ENCODE measurements at places on chromosomes 11 and 22.

GRCh38 chr11:2955906-2956476, 26.8 kb upstream of the PHLDA2 start:
- DNase-seq: no peak

DNA sequence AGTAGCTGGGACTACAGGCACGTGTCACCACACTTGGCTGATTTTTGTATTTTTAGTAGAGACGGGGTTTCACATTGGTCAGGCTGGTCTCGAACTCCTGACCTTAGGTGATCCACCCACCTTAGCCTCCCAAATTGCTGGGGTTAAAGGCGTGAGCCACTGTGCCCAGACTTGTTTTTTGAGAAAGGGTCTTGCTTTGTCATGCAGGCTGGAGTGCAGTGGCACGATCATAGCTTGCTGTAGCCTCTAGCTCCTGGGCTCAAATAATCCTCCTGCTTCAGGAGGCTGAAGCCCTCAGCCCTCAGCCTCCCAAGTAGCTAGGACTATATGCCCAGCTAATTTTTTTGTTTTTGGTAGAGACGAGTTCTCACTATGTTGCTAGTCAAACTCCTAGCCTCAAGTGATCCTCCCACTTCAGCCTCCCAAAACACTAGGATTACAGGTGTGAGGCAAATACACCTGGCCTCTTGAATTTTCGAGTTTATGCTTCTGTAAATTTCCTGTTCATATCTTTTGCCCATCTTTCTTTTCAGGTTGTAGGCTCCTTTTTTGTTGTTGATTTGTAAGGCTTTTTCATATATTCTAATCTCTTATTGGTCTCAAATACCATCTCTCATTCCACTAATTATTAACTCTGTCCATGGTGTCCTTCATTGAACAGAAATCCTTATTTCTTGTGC, 3.4 kb upstream of the RBM4B start:
- no peak for DNase-seq

- DNase-seq: no peak
These were observed 8.6 kb downstream of the REXO2 start for GRCh38 chr11:114447892-114448291.

GRCh38 chr11:131511794-131512193, 141.4 kb downstream of the NTM start:
- DNase-seq: no peak

- DNase-seq: no peak
These were observed 87.1 kb upstream of the TMEM45B start for GRCh38 chr11:129728581-129728980.

DNA sequence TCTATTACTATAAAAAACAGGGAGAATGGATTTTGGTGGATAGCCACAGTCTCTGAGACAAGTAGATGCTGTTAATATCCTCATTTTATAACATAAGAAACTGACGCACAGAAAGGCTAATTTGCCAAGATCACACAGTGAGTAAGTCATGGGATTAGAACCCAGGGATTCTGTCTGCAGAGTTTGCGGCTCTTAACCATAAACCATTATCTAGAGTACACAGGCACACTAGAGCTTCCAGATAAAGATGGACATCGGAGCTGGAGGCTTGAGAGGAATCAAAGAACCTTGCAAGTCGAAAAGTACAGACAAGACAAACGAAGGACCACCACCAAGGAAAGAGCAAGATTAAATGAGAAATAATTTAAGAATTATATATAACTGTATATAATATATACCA, 11.3 kb downstream of the LGALS12 start:
- no peak for DNase-seq

DNA sequence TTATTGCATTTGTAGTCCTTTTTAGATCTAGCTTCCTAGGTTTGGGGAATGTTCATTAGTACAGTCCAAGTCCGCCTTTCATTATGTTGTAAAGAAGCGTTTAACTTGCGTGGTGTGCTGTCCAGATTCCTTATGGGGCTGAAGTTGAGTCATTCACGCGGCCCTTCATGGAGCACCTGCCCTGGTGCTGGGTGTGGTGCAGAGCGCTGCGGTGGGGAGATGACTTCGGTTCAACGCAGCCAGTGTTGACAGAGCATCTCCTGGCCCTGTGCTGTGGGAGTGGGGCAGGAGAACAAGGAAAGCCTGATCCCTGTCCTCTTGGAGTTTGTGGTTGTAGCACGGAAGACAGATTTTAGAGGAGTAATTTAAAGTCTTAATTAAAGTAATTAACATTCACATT, 152.0 kb downstream of the TBC1D22A start:
- no peak for DNase-seq

DNA sequence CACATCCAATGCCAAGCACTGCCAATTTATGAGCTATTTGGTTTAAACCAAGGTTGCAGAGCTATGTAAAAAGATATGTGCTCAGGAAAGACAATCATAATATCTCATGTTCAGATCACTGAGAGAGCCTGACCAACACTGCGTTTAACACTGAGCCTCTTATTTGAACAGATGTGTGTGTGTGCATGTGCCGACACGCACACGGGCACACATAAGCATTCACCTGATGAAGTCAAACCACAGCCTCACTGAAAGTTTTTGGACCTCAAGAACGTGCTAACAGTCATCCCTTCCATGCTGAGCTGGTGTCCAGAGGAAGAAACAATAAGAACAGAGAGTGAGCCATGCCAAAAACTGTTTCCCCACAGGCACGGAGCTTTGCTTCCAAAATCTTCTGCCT, 23.4 kb downstream of the HPS4 start:
- no peak for DNase-seq

GRCh38 chr22:38213990-38214301, 12.2 kb downstream of the MAFF start:
- DNase-seq: no peak

GRCh38 chr11:122144752-122145151, 28.7 kb upstream of the BLID start:
- DNase-seq: no peak

- no peak for DNase-seq
These were observed 1.4 kb upstream of the NXF1 start for GRCh38 chr11:62806611-62807121.

DNA sequence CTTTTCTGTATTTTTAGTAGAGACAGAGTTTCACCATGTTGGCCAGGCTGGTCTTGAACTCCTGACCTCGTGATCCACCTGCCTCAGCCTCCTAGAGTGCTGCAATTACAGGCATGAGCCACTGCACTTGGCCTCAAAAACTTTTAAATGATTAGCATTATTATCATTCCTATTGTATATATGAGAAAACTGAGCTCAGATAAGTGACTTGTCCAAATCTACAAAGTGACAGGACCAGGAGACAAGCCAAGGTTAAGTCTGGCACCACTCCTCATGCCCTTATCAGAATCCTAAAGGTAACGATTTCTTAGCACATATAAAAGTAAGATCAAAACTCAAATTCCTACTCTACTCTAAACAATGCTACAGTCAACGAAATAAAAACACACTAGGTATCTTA, 32.2 kb upstream of the CHRNA10 start:
- no peak for DNase-seq
